ENCODE measurements at places on chromosomes 1 and 21.

- no peak for DNase-seq
Measured at GRCh38 chr1:154837034-154837671, 32.9 kb downstream of the KCNN3 start.

DNA sequence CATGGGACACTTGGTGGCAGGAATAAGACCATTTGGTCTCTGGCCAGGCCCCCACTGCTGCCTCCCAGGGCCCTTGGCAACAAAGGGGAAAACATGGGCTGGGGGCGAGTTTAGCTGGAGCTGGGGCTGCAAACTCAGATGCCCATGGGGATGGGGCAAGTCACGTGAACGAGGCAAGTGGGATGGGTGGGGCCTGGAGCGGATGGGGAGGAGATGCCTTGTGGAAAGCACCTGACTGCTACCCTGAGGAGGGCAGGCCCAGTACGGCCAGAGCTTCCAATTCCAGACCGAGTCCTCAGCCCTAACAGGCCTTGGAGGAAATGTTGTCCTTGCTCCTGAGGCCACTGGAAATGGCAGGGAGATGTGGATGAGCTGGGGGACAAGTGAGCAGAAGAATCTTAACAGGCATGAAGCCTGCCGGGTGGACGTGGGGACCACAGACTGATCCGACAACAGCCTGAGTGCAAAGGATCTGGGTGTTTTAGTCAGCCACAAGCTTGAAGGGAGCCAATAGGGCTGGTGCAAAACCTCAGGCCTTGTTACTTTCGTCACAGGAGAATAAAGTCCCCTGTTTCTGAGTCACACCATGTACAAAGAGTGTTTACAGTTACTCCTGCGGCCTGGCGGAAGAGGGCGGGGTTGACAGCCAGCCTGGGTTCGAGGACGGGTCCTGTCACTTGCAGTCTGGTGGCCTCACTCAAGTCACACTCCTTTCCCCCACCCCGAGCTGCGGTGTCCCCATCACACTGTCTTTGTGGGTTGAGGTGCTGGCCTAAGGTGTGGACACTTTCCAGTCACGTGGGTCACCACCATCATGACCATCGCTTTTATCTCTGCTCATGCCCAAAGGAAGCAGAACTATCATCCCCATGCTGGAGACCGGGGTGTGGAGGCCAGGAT lies 19.1 kb downstream of the RUNX3 start:
- DNase-seq, result no peak

- DNase-seq, result no peak
Measured at GRCh38 chr1:3841491-3841890, 15.5 kb downstream of the CEP104 start.

- DNase-seq, result no peak
Measured at GRCh38 chr1:204464187-204464631, 30.4 kb downstream of the PIK3C2B start.

Measured in neuronal stem cell (in vitro differentiated cells).